Right forelimb (tissue), 1 donor: ENCODE measurements at places on chromosomes 5 and 9.

DNA sequence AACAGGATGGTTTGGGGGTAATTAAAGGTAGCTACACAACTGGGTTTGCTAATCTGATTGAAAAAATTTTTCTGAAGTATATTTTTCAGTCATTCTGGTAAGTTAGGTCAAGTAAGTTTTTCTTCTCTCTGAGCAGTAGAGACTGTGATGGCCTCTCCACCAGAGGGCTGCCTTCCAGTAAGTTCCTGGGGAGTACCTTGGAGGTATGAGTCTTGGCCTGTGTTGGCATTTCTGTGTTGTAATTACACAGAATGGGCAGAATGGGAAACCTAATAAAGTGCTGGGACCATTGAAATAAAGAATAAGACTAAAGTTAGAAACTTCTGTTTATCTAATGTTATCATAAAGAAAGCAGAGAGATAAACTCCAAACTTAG, 430.8 kb downstream of the ARHGEF28 start:
- no peak for DNase-seq

DNA sequence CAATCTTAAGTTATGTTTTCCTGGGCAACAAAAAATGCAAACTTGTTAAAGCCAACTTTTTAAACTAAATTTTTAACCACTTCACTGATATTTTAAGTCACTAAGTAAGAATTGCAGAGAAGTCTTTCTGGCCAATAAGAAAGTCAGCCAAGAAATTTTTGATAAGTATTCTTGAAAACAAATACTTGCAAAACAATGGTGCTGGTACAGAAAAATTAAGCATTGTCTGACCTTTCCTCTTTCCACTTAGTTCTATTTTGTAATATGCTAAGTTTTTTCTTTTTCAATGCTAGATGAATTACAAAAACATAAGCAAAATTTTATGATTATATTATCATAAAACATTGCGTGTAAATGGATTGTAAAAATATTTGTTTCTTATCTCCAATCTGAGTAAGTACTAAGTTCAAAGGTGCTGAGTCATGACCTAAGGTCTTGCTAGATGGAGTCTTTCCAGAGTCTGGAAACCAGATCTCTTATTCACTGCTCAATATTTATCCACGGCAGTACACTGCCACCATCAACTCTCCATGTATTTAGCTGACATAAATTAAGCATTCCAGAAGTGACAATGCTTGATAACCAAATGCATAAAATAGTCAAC, 139.7 kb downstream of the MEF2C start:
- DNase-seq = no peak

- no peak for DNase-seq
Measured at GRCh38 chr5:142978726-142979125, 208.5 kb downstream of the ARHGAP26 start.

DNA sequence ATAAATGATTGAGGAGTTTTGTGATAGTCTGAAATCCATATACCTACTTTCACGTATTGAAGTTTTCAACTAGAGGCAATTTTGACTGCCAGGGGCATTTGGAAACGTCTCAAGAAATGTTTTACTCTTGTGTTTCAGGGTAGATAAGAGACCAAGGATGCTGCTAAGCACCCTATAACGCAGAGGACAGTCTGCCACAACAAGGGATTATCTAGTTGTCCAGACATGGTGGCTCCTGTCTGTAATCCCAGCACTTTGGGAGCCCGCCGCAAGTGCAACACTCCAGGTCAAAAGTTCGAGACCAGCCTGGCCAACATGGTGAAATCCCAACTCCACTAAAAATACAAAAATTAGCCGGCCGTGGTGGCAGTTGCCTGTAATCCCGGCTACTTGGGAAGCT, 133.7 kb upstream of the CCNG1 start:
- no peak for DNase-seq

DNA sequence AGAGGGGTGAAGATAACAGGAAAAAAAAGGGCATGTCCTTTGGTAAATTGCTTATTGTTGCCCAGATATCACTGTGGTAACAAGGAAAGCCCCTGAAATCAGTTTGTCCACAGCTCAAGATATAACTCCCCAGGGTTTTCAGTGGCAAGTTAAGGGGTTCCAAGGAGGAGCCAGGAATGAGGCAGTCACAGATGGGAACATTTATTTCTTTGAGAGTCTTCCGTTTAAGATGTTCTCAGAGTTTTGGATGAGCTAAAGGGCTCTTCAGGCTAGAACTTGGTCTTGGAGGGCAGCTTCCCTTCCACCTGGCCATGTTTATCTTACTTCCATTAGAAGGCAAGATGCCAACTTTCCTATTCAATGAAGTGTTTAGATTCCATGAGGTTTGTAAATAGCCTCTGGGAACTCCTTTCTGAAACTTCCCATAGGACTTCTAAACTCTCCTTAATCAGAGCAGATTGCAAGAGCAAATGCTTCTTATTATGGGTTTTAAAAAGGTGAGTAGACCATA, 277.6 kb upstream of the TNC start:
- no peak for DNase-seq

- DNase-seq = no peak
Measured at GRCh38 chr9:96441798-96442445, 8.0 kb upstream of the HABP4 start.

- no peak for DNase-seq
Measured at GRCh38 chr9:115989831-115990230, 163.8 kb upstream of the PAPPA start.

DNA sequence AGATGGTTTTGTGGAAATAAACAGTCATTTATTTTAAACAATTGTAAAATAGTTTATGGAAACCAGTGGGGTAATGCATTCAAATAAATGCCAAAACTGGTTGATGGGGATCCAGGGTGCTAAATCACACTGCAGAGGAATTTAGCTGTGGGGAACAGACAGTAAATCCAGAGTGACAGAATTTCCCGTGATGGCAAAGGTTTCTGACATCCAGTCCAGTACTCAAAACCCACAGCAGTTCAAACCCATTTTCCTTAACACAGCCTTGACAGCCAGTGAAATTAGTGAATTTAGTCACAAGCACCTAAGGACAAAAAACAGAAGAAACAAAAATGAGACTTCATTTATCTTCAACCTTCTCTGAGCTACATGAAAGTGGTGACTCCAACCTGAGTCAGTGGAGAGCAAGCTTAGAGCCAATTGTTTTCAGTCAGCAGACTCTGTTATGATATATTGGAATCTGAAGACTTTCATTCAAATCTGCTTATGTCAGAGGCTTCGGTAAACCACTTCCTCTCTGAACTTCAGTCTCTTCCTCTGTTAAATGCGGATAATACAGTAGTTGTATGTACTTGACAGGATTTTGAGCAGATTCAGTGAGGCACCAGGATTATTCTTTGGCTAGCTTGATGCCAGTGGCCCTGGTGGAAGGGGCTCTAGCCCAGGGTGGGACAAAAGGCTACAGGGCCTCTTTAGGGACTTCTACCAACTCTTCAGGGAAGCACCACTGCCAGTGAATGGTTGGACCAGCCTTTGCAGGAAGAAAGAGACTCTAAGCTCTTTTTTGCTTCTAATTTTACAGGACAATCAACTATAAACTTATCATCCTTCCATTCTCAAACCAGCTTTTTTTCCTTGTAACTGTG, 185.3 kb downstream of the MAPKAP1 start:
- DNase-seq = no peak

DNA sequence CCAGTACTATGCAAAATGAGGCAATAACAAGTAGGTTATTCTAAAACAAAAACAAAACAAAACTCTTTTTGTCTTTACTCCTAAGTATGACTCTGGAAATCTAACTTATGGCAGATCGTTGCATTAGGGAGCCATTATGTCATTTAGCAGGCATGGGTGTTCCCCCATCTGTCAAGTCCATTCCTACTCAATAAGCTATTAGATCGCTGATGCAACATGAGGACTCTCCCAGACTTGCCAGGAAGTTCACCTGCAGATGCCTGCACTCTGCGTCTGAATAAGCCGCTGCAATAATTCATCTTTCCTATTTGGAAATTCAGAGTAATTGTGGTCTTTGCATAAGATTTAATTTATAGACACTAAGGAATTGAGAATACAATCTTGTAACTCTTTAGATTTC, 585.0 kb downstream of the KIF4B start:
- no peak for DNase-seq

DNA sequence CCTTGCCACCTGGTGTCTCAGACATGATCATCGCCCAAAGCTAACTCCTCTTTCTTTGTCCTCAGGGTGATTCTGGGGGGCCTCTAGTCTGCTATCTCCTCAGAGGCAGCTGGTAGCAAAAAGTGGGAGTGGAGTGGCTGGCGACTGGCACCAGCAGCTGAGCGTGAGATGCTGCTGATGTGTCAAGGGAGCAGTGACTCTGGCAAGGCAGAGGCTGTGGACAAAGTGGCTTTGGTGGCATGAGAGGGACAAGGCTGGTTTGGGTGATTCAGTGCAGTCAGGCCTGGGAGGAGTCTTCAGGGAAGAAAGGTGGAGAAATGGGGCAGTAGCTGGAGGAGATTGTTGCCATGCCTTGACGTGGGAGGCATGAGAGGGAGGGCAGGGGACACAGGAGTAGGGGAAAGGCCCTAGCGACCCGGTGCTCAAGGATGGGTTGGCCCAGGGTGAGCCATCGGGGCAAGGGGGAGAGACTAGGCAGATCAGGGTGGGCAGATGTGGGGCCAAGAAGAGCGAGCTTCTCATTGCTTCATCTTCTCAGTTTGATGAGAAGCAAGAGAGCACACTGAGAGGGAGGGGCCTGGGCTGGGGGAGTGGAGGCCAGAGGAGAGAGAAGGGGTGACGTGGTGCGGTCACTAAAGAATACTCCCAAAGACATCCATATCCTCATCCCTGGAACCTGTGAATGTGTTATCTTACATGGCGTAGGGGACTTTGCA, 64.2 kb upstream of the SPTLC1 start:
- no peak for DNase-seq

GRCh38 chr5:136007271-136007670, 21.5 kb upstream of the TGFBI start:
- no peak for DNase-seq

DNA sequence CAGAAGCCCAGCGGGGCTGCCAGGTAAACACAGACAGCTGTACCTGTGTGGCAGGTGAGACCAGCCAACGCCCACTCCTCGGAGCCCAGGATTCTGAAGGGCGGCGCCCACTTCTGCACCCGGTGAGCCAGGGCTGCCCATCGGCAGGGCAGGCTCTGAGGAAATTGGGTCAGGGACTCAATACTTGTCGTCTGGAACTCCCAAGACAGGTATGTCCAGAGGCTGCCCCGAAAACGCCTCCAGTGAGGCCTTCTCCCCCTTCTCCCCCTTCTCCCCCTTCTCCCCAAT, 19.8 kb downstream of the GLT6D1 start:
- no peak for DNase-seq

- DNase-seq = no peak
Measured at GRCh38 chr9:34027845-34028574, 20.7 kb downstream of the UBAP2 start.

DNA sequence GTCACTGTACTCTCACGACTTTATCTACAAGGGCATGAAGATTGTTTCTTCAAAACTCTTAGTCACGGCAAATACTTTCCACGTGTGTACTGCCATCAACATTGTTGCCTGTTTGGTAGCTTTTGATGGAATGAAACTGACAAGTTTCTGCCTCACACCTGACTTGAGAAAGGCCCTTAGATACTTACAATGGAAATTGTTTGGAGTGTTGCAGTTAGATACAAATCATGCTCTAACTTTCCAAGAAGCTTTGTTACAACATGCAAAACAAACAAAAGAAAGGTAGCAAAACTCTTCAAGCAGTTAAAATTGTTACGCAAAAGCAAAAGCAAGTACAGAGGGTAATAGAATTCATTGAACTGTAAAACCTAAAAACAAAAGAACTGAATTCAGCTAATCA, 91.1 kb upstream of the TLE4 start:
- no peak for DNase-seq

DNA sequence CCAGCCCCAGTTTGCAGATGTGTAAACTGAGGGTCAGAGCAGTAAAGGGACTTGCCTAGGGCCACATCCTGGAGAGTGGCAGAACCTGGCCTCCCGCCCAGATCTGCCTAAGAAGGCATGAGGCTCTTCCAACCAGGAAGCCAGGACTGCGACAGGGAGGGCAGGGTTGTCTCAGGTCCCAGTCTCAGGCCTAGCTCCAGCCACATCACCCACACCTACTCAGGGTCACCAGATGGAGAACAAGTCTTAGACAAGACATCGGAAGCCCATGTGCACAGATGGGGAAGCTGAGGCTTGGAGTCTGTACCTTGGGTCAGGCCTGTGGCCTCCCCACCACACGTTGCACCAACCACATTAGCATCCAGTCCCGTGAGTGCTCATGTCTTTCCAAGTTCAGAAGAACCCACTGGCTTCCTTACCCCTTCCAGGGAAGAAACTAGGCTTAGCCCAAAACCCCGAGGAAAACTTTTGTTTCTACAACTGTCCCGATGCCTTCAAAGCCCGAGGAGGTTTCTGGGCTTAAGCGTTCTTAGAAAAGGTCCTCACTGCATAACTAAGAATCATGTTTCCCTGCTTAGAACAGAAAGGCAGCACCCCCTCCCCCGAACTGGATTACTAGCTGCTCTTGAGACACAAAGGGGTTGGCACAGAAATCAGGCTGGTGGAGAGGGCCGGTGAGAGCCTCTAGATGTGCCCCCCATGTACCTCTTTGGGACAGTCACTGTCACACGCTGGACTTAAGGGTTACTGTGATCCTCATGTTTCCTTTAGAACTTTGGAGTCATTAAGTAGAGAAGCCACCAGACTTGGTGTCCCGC, 2.2 kb downstream of the FAM78A start:
- no peak for DNase-seq

- DNase-seq = no peak
Measured at GRCh38 chr5:155540000-155540595, 526.5 kb downstream of the KIF4B start.

GRCh38 chr9:97714435-97714834, 17.3 kb upstream of the XPA start:
- DNase-seq = no peak

DNA sequence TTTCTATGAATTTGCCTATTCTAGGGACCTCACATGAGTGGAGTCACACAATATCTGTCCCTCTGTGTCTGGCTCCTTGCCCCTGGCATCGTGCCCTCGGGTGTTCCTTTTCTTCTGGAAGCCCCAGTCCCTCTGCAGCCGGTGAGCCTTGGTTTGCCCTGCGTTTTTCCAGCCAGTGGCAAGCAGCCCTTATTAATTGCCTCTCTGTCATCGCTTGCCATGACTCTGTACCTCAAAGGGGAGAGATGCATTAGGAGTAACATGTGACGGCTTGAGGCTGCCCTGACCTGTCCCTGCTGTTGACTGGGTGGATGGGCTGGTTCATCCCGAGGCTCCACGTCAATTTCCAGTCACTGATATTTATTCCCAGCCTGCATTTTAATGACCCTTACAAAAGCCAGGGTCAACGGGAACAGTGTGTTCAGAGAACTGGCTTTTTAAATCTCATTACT, 87.3 kb downstream of the CFAP90 start:
- no peak for DNase-seq

DNA sequence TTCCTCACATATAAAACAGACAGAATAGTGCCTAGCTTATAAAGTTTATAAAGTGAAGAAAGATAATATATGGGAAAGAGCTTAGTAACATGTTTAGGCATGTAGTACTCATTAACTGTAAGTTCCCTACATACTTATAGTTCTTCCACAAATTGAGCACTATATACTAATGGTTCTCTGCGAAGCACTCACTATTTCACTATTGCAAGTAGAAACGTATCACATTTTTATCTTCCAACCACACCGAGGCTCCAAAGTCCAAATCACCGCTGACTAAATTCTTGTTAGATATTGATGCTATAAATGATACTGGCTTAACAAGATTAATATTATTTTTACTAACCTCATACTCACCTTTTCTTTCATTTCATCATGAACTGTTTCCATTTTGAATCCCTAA, 61.0 kb downstream of the FBXW11 start:
- no peak for DNase-seq
